ENCODE measurements at places on chromosomes 6 and 20.

GRCh38 chr6:42292004-42292740, 74.5 kb upstream of the MRPS10 start:
- DNase-seq = peak; percentile 87

DNA sequence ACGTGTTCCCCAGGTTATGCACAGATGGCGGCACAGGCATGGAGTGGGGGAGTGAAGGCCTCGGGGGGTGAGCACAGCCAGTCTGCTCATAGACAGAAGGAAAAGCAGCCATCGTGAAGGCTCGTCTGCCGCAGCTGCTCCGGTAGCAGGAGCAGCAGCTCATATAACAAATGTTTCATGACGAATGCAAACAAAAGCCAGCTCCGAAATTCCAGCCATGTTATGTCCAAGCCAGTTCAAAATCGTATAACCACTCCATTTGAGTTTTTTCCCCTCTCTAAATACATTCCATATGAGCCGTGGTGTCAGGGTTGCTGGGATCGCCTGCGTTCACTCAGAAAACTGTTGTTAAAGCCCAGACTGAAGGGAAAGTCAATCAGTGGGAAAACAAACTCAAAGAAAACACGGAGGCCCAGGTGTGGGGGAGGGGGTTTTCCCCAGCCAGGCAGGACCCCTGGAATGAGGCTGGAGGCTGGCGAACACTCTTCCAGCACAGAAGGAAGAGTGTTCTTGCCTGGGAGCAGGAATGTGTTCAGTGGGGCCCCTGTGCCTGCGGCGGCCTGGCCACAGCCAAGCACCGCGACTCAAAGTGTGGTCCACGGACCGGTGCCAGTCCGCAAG, 280.4 kb upstream of the TAB2 start:
- no peak for DNase-seq

GRCh38 chr6:133092771-133093170, 148.4 kb upstream of the EYA4 start:
- no peak for DNase-seq

- DNase-seq = no peak
Measured at GRCh38 chr6:46265373-46265772, 94.6 kb upstream of the ENPP5 start.

DNA sequence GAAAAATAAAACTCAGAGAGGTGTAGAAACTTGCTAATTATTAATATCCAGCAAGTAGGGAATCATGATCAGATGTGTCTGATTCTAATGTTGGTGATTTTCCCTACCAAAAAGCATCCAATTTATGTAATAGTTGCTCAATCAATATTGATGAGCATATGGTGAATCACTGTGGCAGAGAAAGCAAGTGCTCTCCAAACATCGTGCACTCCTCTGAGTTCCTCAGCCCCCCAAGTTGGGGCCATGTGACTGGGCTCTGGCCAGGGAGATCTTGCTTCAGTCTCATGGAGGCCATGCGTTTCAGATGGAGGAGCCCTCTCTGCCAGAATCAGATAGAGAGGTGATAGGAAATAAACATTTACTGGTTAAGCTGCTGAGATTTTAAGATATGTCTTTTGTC, 133.2 kb upstream of the LY86 start:
- DNase-seq = no peak

GRCh38 chr20:14232650-14233049, 104.8 kb downstream of the FLRT3 start:
- DNase-seq = no peak

- DNase-seq = no peak
Measured at GRCh38 chr6:35471836-35472345, 3.7 kb downstream of the RPL10A start.

GRCh38 chr6:45895569-45895968, 120.1 kb downstream of the CLIC5 start:
- peak; percentile 47 for DNase-seq

DNA sequence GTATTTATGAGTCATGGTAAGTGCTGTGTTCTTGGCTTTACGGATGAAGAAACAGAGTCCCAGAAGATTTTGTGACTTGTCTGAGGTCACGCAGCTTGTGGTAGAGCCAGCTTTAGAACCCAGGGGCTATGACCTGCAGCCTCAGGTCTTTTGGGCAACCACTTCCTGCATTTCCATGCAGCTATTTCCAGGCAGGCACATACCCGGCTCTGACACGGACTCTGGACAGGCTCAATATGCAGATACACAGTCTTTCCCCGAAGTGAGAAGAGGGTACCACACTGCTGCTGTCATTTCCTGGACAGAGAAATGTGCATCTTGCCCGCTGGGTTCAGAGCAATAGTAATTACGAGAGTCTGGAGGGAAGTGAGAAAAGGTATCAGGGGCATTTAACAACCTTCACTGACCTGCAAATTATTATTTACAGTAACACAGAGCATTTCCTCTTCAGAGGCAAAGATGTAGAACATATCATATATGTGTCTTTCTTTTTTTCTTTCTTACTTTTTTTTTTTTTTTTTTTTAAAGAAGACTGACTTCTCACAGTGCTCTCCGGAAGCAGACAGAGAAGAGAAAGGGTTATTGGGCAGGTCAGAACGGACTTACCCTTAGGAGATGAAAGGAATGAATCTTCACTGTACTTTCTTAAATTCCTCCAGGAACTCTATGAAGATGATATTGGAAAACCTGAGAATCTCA, 185.1 kb downstream of the CLIC5 start:
- DNase-seq = peak; percentile 92

DNA sequence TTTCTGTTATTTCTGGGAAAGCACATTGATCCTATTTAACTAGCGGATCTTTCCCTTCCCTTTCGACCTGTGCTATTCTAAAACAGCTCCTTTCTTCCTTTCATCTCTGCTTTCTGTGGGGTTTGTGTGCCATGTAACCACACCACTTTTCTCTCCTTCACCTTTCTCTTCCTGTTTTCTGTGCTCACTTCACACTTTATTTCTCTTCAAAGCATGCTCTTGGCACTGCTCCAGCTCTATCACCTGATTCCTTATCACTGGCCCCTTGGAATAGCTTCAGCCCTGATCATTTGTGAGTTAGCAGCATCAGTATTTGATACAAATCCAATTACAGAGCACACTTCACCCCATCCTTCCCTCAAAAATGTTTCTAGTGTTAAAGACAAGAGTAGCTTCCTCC, 8.1 kb upstream of the METTL24 start:
- DNase-seq = no peak

DNA sequence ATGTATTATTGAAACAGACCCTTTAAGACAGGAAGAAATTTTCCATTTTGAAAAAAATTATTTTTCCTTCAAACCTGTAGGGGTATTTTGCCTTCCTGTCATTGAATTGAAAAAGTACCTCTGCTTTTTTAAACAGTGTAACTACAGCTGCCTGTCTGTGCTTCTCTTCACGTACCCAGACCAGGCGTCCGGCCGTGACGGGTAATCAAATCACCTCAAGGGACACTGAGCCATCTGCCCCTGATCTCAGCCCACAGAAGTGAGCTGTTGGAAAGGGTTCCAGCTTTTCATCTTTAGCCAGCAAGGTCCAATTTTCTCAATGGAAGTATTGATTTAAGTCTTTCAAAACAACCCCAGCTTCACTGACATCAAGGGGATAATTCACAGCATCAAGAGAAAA, 58.0 kb downstream of the SLC35D3 start:
- no peak for DNase-seq

DNA sequence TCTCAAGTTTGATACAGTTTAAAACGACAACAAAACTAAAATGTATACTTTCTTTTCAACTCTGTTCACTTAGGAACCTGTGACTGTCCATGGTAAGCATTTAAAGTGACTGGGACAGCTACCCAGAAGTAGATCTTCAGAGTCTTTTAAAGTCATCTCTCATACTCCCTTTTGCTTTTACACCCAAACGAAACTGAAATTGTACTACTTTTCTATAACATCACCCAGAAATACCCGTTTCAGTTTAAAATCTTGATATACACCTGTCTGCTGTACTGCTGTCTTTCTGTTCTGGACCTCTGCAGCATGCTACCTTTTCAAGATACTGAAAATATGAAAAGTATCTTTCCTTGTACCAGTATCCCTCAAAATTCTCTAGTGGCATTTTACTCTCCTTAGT, 170.4 kb upstream of the THEMIS start:
- no peak for DNase-seq
